Activated CD4-positive, alpha-beta T cell treated with anti-CD3 and anti-CD28 coated beads, Interleukin-2, amount 10 ng/mL, durations not matched to agents 7 days and 5 days (primary cell): ENCODE measurements at places on chromosomes 7 and 10. TPM values are rescaled to one million over a fixed set of nuclear protein-coding genes. Genes with fewer than 3 reads are reported as not detected.

PIP gene
- total RNA-seq: not detected

CSTF2T gene
- 36.7 TPM for total RNA-seq

- no peak for DNase-seq
Observed at GRCh38 chr7:133851411-133851810, 275.7 kb upstream of the LRGUK start.

- no peak for DNase-seq
Observed at GRCh38 chr7:91249506-91250233, 14.6 kb upstream of the FZD1 start.
